ENCODE measurements at places on chromosomes 3 and 15. TPM values are rescaled to one million over a fixed set of nuclear protein-coding genes. Genes with fewer than 3 reads are reported as not detected.

- no peak for DNase-seq
Measured at GRCh38 chr3:82143661-82144412, 382.4 kb upstream of the GBE1 start.

GRCh38 chr3:15310491-15311370 is 21.7 kb downstream of the SH3BP5 start:
- DNase-seq: no peak

PIERCE2 gene
- 1.6 TPM for total RNA-seq

CPEB1 gene
- 6.9 TPM for total RNA-seq
